ENCODE measurements at places on chromosomes 1 and 21. TPM values are rescaled to one million over a fixed set of nuclear protein-coding genes. Genes with fewer than 3 reads are reported as not detected.

DNA sequence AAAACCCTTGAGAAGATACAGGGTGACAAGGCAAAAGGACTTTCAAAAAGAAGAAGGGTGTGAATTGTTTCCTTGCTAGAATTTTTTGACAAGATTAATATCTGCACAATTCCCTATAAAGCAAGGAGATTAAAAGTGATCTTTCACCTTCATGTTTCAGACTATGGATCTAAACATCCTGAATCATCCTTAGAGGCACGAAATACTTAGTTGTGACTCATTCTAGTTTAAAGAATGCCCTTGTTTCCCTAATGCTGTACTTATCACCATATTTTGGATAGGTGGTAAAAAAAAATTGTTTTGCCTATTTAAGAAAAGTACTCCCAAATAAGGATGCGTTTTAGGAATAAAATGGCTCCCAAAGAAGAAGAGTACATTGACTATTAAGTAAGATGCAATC is 415.1 kb downstream of the LRRIQ3 start:
- no peak overlapping the region for H3K4me3 ChIP-seq
- no peaks in the 10 kb centered on the region for H3K27me3 ChIP-seq
- DNase-seq: no peak

DNA sequence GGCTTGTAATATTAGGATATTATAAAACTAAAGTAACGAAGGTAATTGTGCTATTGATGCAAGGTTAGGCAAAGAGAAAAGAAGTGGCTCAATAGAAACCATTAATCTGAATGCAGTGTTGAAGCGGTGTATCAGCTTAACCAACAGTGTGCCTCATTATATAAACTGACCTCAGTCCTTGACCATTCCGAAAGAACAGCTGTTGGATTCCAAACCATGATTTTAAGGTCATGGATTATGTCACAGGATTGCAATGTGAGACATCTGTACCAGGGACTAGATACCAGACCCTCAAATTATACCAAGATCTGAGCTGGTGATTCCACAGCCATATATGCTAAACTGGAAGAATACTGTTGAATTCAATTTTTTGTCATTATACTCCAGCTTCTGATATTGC is 134.2 kb upstream of the HP1BP3 start:
- H3K4me1 ChIP-seq: no peaks in the 10 kb centered on the region
- no peaks in the 10 kb centered on the region for H3K36me3 ChIP-seq
- no peak for DNase-seq
- no peak overlapping the region for H3K4me3 ChIP-seq
- no peak overlapping the region for H3K27ac ChIP-seq

- DNase-seq: no peak
- no peaks in the 10 kb centered on the region for H3K4me1 ChIP-seq
- no peak overlapping the region for H3K4me3 ChIP-seq
- H3K36me3 ChIP-seq: no peaks in the 10 kb centered on the region
- no peak overlapping the region for H3K27ac ChIP-seq
These were observed 12.1 kb downstream of the NBPF3 start for GRCh38 chr1:21451981-21452411.

GRCh38 chr1:222994511-222995235 is 148.4 kb downstream of the TLR5 start:
- H3K36me3 ChIP-seq: no peaks in the 10 kb centered on the region
- peaks cover 17% of the 10 kb centered on the region for H3K4me1 ChIP-seq

DNA sequence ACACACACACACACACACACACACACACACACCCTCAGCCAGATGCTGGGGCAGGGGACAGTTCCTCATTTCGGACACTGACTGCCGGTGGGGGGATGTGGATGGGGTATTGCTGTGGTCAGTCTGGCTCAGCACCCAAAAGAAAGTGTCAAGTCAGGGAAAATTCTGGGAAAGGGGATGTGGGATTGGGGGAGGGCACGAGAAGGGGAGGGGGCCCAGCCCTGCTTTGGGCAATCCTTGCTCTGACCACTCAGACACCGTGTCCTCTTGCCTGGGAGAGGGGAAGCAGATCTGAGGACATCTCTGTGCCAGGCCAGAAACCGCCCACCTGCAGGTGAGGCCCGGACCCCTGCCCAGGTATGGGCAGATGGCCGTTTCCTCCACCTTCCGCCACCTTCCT is at the start of gene C1QC:
TSS of gene C1QC (plus strand) at position 253 of the 400 bp plus-strand sequence. CDS start 391 bp downstream, outside the sequence.
- DNase-seq: peak; percentile 33
- H3K36me3 ChIP-seq: no peaks in the 10 kb centered on the region
- peaks cover 20% of the 10 kb centered on the region for H3K27me3 ChIP-seq
- peak within 1 kb of the TSS; percentile 5 for H3K4me3 ChIP-seq
- peaks cover 3% of the 10 kb centered on the region for H3K4me1 ChIP-seq
- H3K27ac ChIP-seq: no peak within 1 kb of the TSS

DNA sequence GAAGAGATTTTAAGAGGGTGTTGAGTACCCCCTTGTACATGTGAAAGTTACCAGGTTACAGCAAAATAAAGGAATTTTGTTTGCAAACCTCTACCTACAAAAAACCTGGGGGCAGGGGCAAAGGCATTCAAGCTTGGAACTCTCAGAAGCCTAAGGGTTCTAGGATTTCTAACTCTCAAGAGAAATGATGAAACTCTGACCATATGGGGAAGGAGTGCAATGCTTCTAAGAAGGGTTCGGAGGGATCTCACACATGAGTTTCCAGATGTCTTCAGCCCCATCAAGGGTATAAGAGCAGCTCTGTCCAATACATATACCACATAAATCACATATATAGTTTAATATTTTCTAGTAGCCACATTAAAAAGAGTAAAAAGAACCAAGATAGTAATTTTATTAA is 7.3 kb upstream of the FCGR2A start:
- H3K36me3 ChIP-seq: no peaks in the 10 kb centered on the region
- no peak overlapping the region for H3K27ac ChIP-seq
- no peak overlapping the region for H3K4me3 ChIP-seq
- DNase-seq: no peak
- no peaks in the 10 kb centered on the region for H3K4me1 ChIP-seq

DNA sequence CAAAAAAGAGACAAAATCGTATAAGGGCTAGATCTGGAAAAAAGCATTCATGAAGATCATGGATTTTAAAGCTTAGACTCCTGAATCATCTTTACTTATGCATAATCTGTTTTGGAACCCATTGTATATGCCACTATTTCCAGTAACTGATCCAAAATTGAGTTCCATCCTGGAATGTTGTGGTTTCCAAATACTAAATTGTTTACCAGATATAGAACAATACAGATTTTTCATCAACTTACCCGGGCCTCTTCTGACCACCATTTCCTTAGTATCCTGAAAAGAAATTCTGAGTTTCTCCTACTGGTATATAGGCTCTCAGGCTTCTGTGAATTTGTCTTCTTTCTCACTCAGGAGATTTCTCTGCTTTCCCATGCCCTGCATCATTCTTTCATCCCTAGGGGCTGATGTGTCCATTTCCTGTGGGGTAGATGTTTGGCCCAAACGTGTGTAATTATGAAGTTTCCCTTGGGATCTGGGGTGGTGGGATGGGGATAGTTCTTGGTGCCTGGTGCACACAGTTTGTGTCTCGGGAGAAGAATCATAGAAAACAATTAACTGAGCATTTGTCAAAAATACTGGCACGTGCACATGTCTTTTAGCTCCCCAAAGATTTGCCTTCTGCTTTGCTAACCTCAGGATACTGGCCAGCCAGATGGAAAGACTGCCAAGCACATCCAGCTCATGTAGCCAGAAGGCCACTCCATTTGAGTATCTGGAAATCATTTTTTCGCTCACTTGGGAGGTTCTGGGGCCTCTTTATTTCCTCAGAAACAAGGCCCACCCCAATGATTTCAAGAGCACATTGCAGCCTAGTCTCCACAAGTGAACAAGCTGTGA is 127.8 kb downstream of the NTMT2 start:
- peaks cover 6% of the 10 kb centered on the region for H3K4me1 ChIP-seq
- DNase-seq: peak; percentile 54
- H3K27ac ChIP-seq: peak overlapping the region; percentile 14
- no peak overlapping the region for H3K4me3 ChIP-seq

GRCh38 chr1:111192658-111193519 is 7.6 kb downstream of the DENND2D start:
- no peak for DNase-seq
- H3K36me3 ChIP-seq: no peaks in the 10 kb centered on the region
- no peak overlapping the region for H3K4me3 ChIP-seq
- H3K27ac ChIP-seq: peak overlapping the region; percentile 84
- no peaks in the 10 kb centered on the region for H3K27me3 ChIP-seq

GRCh38 chr1:54585181-54586066 is 37.4 kb downstream of the ACOT11 start:
- no peaks in the 10 kb centered on the region for H3K36me3 ChIP-seq
- H3K27ac ChIP-seq: peak overlapping the region; percentile 56
- no peak overlapping the region for H3K4me3 ChIP-seq
- H3K27me3 ChIP-seq: no peaks in the 10 kb centered on the region
- DNase-seq: peak; percentile 82

GRCh38 chr21:45545691-45546531 is 3.7 kb upstream of the SLC19A1 start:
- H3K27ac ChIP-seq: no peak overlapping the region
- H3K36me3 ChIP-seq: no peaks in the 10 kb centered on the region
- H3K4me3 ChIP-seq: no peak overlapping the region
- DNase-seq: peak; percentile 2
- H3K27me3 ChIP-seq: no peaks in the 10 kb centered on the region

DNA sequence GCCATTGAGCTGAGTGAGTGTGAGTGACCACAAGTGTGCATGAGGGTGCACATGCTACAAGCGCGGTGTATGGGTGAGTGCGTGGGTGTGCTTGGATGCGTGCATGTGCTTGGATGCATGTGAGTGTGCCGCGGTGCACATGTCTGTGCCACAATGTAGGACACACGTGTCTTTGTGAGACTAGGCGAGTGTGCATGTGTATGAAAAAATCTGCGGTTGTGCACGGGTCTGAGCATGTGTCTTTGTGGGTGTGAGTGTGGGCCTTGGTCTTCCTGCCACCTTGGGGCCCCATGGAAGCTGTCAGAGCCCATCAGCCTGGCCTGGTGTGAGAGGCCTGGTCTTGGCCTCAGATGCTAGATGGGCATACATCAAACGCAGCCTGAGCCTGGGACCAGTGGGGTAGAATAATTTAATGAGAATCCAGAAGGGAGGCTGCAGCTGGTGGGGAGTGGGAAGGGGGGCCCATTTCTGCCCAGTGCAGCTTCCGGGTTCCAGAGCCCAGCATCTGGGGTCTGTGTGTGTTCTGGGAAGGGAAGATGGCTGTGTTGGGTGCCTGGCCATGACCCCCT is 103.9 kb upstream of the SLC2A1 start:
- no peak for DNase-seq
- H3K4me1 ChIP-seq: peaks cover 9% of the 10 kb centered on the region
- H3K36me3 ChIP-seq: no peaks in the 10 kb centered on the region
- peaks cover 12% of the 10 kb centered on the region for H3K27me3 ChIP-seq
- no peak overlapping the region for H3K27ac ChIP-seq
- no peak overlapping the region for H3K4me3 ChIP-seq

GRCh38 chr21:32929633-32930038 is 96.1 kb upstream of the OLIG2 start:
- H3K27me3 ChIP-seq: no peaks in the 10 kb centered on the region
- no peak for DNase-seq
- H3K4me3 ChIP-seq: no peak overlapping the region
- no peaks in the 10 kb centered on the region for H3K36me3 ChIP-seq
- no peaks in the 10 kb centered on the region for H3K4me1 ChIP-seq

DNA sequence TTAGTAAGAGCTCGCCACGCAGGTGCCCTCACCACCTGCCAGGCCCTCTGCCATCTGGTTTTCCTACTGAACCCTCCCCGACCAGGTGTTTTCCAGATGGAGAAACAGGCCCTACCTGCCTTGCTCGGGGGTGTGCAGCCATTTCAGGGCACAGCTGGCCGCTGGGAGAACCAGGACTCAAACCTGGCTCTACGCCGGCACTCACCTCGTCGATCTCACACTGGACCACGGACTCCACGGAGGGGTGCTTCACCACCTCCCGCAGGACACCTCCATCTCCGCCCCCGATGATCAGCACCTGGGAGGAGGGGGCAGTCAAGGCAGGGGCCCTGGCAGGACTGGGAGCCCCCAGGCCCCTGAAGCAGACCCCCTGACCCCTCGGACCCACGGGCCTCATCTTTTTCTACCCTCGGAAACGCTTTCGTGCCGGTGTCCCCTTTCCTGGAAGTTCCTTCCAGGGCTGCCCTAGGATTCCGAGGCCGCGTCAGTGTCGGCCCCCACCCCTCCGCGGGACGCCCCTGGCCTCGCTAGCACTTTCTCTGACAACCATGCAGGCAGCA is 1.1 kb downstream of the SRM start:
- H3K4me3 ChIP-seq: peak overlapping the region; percentile 97
- DNase-seq: no peak
- H3K36me3 ChIP-seq: peaks cover 13% of the 10 kb centered on the region

- H3K4me1 ChIP-seq: no peaks in the 10 kb centered on the region
- H3K27me3 ChIP-seq: no peaks in the 10 kb centered on the region
- DNase-seq: no peak
- H3K4me3 ChIP-seq: no peak overlapping the region
These were observed 13.2 kb downstream of the PSMD4 start for GRCh38 chr1:151267760-151268159.

Gene AMY1C
- not detected for total RNA-seq

Gene ILF2
- 70.0 TPM for total RNA-seq

Gene PLA2G2C
- total RNA-seq: not detected

Gene CA6
- not detected for total RNA-seq

Gene ABCA4
- 0.46 TPM for total RNA-seq

Gene TRAF5
- 2.0 TPM for total RNA-seq
